AG04450 (cell line): ENCODE measurements at places on chromosomes 13 and 19. TPM values are rescaled to one million over a fixed set of nuclear protein-coding genes. Genes with fewer than 3 reads are reported as not detected.

Gene DZIP1
- 30.5 and 32.9 TPM in 2 replicates for polyA plus RNA-seq

Gene ZNF99
- polyA plus RNA-seq = not detected in 2 replicates

Gene ZNF486
- polyA plus RNA-seq = 3.8 and 5.3 TPM in 2 replicates

GRCh38 chr19:48959341-48960239 lies 4.9 kb downstream of the BAX start:
- no peak for DNase-seq

- no peak for DNase-seq
Measured at GRCh38 chr19:29880498-29881081, 61.4 kb upstream of the URI1 start.

DNA sequence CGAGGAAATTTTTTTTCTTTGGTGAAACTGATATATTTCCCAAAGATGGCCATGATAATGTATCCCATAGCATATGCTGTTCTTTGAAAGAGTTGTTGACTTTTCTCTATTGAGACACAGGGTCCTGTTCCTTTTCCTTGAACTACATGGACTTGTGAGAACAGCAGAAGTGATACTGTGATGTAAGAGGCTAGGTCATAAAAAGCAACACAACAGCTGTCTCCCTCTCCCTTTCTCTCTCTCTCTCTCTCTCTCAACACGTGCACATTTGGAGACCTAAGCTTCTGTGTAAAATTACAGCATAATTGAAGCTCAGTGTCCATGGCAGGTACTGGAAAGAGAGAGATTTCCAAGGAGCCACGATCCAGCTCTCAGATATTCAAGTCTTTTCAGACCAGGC lies 1712.4 kb downstream of the EFNB2 start:
- DNase-seq = no peak

GRCh38 chr19:38223119-38223523 lies 901 bp downstream of the DPF1 start:
- no peak for DNase-seq

DNA sequence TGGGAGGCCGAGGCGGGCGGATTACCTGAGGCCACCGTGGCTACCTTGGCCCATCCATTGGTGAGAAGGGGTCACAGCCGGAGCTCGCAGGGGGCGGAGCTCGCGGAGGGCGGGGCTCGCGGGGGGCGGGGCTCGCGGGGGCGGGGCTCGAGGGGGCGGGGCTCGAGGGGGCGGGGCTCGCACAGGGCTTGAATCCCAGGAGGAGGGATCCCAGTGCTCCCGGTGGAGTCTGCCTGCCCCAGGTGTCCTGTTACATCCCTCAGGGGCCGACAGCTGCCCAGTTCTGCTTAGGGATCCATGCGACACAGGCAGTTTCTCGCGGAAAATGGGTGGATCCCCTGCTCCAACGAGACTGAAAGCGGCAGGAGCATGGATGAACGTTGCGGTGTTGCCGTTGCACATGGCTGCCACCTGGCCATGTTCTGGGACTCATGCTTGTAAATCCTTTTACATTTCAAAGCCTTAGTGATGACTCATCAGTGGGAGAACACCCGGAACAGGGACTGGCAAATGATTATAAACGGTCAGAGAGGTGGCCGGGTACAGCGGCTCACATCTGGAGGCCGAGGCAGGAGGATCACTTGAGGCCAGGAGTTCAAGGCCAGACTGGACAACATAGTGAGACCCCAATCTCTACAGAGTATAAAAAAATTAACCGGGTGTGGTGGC lies 25.1 kb downstream of the TMPRSS9 start:
- DNase-seq = peak; percentile 27

- no peak for DNase-seq
Measured at GRCh38 chr19:15417699-15418098, 1.1 kb downstream of the AKAP8L start.

DNA sequence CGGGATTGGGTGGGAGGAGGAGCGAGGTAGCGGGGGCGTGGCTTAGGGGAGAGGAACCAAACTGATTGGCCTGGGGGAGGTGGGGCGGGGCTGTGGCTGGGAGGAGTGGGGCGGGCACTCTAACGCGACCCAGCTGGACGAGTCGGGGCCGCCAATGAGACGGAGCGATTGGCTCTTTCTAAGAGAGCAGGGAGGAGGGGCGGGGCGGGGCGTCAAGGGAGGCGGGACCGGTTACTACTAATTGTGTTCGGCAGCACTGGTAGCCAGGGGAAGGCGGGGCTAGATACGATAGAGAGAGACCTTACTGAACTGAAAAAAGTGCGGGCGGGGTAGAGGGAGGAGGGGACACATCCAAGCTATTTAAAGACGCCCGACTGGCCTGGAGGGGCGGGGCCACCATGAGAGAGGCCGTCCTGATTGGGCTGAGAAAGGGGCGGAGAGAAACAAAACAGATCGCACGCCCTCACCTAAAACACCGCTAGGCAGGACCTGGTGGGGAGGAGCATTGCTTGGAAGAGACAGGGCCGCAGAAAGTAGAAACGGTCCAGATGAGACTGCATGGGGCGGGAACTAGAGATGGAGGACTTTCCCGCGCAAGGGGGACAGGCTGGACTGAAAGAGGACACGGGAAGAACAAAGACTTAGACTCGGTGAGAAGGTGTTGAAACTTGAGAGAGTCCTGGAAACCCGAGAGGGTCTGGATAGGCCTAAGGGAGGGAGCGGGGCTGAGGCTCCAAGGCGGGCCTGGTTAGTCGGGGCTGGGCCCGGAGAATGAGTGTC lies at the start of gene KCNC3:
Gene KCNC3 (minus strand): TSS at position 232 of the 780 bp plus-strand sequence. CDS start 295 bp downstream, outside the sequence.
- peak; percentile 59 for DNase-seq

GRCh38 chr13:70817576-70817975 lies 709.3 kb upstream of the KLHL1 start:
- DNase-seq = no peak
